ENCODE measurements at places on chromosomes 12 and 14.

DNA sequence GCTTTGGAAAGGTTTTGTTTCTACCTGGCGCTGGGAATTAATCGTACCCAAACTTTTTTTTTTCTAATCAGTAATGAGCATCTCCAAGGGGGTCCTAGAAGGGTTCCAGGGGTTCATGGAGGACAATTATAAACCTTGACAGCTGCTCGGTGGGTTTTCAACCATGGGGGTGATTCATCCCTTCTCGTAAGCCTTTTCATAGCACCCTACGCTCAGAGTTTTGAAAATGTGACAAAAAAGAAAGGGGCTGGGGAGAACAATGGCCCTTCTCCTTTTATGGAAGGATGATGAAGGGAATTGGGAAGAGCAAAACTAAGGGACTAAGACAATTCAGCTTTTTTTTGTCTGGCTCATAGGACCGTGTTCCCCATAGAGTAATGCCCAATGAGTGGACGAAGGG is 196.7 kb downstream of the ZFP36L1 start:
- no peak for DNase-seq

DNA sequence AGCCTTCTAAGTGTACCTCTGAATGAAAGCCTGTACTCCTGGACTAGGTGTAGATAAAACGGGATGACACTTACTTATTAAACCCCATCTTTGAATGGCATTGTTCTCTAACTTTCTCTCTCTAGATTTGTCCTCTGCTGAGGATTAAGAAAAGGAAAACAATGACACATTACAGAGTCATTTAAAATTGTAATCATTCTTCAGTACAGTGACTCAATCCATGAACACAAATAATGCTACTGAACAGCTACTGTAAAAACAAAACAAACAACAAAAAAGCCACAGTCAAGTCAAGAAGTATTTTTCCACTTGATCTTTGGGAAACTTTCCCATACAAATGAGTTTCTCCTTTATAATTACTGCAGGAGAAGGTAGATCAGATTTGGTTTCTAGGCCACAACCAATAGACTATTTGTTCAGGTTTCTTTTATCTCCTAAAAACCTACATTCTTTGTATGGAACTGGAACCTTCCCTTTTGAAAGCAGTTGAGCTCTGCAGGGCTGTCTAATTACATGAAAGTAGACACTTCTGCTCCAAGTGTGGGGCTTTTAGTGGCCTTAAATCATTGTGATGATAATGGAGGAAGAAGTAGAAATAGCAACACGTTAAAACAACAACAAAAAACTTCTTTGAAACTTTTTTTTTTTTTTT is 219.1 kb downstream of the ESR2 start:
- peak; percentile 61 for DNase-seq

DNA sequence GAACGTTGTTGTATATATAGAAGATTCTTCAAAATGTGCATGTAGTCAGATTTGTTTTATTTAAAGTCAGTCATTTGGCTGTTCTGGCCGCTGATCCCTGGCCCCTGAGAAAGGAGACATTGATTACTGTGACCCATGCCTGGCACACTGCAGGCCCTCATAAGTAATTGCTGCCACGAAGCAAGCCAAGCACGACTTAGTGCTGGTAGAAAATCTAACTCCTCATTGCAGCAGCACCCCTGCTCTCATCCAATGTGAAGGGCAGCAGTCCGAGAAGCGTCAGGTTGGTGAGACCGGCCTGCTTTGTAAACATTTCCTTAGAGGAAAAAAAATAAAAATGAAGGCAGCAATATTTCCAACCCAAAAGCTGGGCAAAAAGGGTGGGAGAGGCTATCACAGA is 22.8 kb upstream of the TMTC2 start:
- no peak for DNase-seq

GRCh38 chr14:101506926-101507835 is 54.1 kb upstream of the DIO3 start:
- no peak for DNase-seq

DNA sequence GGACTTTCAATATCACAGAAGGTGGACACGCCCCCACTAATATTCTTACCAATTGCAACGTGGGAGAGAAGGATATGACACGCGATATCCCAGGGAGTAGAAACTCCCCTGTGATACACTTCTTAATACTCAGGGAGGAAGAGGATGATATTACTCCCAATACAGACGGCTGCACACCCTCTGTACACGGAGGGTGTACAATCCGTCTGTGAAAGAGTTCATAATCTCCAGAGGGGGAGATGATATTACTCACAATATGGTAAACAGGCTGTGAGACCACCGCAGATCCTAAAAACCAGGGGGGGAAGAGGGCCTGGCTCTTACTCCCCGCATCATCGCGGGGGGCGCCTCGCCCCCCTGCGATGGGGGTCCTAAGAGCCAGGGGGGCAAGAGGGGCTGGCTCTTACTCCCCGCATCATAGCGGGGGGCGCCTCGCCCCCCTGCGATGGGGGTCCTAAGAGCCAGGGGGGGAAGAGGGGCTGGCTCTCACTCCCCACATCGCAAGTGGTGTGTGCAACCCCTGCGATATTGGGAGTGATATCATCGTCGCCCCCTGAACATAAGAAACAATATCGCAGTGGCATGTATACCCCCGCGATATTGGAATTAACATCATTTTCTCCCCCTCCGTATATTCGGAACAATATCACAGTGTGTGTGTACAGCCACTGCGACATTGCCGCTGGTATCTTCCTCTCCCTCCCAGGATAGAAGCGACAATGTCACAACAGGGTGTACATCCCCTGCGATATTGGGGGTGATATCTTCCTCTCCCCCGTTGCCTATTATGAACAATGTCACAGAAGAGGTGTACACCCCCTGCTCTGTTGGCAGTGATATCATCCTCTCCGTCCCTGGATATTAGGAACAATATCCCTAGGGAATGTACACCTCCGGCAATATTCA is 8.9 kb upstream of the CLEC6A start:
- no peak for DNase-seq
